ENCODE measurements at places on chromosomes 4 and X.

DNA sequence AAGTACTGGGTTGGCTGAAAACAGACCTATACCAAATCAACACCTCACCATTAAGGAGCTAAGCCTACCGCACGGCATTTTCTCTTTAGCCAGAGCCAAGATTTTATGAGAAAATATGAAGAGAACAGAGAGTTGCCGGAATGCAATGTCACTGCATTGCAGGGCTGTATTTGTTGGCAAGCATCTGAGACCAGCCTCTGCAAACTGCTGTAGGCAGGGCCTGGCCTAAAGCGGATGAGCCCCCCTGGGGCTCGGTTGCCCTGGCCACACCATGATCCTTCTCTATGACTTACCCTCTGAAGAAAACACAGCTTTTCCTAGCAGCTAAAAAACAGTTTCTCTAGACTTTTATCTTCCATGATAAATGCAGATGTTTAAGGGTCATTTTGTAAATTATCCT lies 120.5 kb upstream of the SORBS2 start:
- peak; percentile 40 for DNase-seq

- no peak for DNase-seq
Measured at GRCh38 chr4:67038228-67038566, 507.1 kb downstream of the CENPC start.

- DNase-seq, result peak; percentile 16
Measured at GRCh38 chr4:73922766-73923630, 53.8 kb downstream of the CXCL1 start.

DNA sequence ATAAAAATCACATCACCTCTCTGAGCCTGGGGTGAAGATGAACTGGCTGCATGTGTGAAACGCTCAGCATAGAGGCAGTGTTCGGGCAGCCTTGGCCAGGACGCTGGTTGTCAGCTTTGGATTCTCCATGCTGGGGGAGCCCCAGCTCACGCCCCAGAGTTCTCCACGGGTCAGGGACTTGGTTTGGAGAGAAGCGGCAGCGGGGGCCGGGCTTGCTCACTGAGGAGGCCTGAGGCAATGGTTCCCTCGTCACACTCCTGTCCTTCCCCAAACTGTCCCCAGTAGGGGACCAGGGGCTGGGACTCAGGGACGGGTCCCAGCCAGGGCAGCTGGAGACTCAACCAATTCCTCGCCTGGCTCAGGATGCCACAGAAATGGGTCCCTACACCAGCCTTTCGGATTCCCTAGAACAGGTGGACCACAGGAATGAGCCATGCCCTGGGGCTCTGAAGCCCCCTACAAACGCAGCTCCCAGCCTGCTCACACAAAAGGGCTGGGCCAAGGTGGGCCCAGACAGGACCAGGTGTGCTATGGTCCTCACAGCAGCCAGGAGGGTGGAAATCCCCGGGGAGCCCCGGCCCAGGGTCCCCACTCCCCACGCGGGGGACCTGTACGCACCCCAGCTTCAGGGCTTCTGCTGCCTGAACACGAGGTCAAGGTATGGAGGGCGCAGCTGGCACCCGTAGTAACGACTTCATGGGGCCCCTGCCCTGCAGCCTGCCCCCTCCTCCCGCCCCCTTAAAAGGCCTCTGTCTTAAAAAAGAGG lies 1.4 kb downstream of the MXD4 start:
- no peak for DNase-seq

- peak; percentile 92 for DNase-seq
Measured at GRCh38 chr4:55549888-55550287, 3.2 kb upstream of the CLOCK start.

DNA sequence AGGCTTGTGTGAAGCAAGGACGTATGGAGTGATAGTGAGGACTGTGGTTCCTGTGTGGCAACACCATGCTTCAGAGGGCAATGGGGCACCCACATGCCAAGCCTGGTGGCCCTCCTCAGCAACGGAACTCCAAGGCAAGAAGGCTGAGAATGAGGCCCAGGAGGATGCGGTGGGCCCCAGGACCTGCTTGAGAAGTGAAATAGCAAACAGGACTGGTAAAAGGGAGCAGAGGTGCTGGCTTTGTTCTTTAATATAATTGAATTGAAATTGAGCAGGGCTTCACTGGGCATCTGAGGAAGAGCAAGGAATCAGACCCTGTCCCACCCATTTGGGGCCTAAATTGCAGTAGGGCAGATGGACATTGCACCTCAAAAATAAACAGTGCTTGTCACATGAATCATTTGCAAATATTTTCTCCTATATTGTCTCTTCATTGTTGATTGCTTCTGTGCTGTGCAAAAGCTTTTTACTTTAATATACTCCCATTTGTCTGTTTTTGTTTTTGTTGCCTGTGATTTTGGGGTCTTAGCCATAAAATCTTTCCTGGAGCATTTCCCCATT lies 2.3 kb downstream of the TMEM187 start:
- DNase-seq, result no peak

- DNase-seq, result no peak
Measured at GRCh38 chrX:97538745-97539144, 655.0 kb downstream of the RPA4 start.

DNA sequence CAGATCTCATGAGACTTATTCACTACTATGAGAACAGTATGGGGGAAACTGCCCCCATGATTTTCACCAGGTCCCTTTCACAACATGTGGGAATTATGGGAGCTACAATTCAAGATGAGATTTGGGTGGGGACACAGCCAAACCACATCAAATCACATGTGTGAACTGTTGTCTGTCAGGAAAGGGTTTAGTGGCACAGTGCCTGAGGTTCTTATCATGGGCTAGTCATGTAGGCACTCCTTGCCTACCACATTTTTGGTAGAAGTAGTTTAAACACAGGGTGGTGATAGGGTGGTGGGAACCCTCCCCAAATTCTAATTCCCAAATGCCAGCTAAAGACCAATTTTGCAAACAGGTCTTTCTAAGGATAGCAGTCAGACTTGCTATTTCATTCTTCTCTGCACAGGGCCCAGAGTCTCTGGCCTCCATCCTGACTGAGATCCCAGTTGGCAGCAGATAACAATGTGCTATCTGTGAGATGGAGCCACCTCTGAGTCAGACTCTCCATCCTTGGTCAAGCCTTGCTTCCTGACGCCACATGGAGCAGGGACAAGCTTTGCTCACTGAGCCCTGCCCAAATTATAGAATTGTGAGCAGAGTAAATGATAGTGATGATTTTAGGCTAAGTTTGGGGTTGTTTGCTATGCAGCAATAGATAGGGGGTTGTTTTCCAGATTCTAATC lies 33.5 kb upstream of the SETD7 start:
- DNase-seq, result peak; percentile 24

DNA sequence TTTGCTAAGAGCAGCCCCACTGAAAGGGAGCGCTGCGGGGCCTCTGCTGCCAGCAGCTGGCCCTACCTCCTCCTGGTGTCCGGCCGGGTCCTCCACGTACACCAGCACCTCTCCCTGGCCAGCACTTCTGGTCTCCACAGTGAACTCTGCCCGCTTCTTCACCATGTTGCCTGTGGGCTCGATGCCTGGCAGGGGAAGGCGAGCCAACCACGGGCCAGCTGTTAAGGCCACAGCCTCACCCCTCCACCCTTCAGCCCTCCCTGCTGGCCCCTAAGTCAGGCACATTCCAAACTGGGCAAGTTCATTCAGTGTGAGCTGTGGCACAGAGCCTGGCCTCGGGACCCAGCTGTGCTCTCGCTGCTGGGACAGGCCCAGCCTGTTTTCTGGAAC lies 7.8 kb downstream of the FLNA start:
- no peak for DNase-seq

DNA sequence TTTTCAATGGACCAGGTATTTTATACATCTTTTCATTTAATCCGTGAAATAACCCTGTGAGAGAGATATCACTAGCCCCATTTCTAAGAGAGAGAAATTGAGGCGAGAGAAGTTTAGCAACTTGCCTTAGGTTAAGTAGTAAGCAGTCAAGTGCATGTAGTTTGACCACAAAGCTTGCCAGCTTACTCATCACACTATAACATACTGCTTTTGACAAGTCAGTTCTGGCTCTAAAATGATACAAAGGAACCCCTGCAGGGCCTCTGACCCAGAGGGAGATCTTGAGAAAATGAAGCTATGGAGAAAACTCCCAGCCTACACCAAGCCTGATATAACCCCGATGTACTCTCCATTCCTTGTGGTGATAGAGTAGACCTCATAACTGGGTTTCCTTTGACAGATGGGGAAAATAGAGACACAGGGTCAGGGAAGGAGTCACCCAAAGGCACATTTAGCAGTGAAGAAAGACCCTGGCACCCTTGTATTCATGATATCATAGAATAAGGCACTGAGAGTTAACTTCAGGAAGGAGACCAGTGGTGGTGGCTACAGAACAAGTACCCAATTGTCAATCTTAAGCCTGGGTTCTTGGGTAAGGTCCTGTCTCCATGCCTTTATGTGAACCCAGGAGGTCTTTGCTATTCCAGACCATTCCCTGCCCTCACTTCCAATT lies 60.2 kb upstream of the MSN start:
- peak; percentile 11 for DNase-seq

GRCh38 chr4:154779362-154779947 lies 1.6 kb upstream of the RBM46 start:
- DNase-seq, result peak; percentile 17

- DNase-seq, result no peak
Measured at GRCh38 chr4:6116696-6117285, 83.6 kb downstream of the JAKMIP1 start.

GRCh38 chr4:150235808-150236271 lies 157.6 kb downstream of the DCLK2 start:
- DNase-seq, result peak; percentile 67

DNA sequence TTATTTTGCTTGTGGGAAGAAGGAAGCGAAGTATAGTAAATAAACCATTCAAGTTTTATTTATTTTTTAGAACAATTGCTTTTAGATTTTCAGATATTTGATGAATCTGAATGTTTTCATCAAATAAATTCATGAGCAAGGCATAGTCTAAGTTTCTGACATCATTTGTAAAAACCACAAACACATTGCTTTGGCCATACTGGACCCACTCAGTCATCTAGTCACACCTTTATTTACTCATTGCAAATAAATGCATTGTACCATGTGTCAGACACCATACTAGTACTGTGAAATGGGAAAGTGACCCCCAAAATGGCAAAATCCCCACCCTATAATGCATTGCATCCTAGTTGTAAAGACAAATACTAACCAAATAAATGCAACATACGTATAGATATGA lies 449.1 kb upstream of the SMIM31 start:
- peak; percentile 47 for DNase-seq

DNA sequence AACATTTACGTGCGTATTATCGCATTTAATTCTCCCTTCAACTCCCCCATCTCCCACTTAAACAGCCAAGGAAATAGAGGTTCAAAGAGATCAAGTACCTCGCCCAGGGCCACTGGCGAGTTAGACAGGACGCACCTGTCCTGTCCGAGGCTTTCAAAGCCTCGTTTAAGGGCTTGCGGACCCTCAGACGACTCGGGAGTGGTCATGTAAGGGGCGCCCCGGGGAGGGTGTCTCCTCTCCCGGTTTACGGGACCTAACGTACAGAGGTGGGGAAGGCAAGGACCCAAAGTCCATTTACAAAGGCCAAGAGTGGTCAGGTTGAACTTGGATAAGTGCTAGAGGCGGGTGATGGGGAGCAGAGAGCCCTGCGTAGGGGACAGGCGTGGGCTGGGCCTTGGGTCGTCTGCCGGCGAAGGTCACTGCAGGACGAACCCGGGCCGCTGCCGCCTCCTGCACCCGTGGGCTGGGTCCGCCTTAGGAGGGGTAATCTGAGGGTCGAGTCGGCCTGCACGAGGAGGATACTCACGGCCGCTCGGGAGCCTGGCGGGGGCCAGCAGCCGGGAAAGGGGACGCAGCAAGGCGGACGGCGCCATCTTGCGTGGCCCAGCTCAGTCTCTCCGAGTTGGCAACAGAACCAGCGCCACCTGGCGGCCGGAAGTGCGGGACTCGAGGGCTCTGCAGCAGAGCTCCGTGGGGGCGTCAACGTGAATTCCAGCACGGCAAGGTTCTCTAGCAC lies 5.9 kb upstream of the NAA15 start:
- peak; percentile 79 for DNase-seq

DNA sequence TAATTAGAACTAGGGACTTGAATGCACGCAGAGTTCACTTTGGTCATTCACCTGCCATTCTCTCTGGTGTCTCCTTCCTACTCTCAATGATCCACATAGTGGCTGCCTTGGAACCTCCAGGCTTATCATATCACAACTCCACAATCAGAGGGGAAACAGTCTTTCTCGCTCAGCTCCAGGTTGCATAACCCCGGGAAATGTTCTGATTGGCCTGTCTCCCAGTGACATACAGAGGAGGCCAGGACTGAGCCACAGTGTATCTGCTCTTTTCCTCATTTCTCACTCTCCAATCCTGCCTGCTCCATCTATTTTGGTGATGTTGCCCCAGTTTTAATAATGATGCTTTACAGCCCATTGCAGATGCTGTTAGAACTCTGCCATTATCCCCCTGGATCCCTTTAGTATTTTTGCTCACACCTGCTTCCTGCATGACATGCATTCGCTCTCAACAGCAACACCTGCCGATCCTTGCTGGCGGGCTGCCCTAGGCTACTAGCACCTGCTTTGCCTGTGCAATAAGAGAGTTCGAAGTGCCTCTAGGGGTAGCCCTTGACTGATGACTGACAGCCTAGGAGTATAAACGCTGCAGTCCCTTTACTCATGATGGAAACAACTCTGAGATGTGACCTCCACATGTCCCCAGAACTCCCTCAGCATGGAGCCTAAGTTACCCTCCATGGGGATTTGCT lies 211.3 kb upstream of the RPS6KA3 start:
- DNase-seq, result no peak

- peak; percentile 94 for DNase-seq
Measured at GRCh38 chr4:98519268-98519977, 139.0 kb downstream of the TSPAN5 start.

GRCh38 chr4:173802662-173803022 lies 272.6 kb upstream of the HAND2 start:
- no peak for DNase-seq

DNA sequence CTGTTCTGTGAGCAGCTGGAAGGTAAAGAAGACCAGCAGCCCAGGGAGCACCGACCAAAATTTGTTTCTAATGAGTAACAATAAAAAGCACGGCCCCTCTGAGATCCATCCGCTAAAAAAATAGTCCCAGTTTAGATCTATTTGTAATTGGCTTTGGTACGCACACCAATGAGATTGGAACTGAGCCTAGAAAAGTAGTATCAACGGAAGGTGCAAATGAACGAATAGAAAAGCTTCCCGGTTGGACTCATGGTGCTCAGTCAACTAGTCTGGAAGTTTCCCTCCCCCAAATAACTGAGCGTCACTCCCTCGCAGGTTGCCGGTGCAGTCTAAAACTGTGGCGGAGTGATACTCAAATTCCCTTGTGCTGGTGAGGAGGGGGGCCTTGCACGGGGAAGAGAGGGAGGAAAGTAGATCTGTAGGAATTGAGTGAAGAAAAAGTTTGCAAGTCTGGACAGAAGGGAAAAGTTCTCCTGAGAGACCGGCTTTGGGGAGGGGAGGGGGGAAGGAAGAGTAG lies at the start of gene COL4A5:
Gene COL4A5 (plus strand): TSS at position 413 of the 517 bp plus-strand sequence. CDS start 288 bp downstream, outside the sequence.
- peak; percentile 94 for DNase-seq

Measured in astrocyte (in vitro differentiated cells and primary cell).